ENCODE measurements at places on chromosomes 1 and 21.
A peak's percentile ranks its signal among the peaks of the same experiment; 100 is the strongest.

DNA sequence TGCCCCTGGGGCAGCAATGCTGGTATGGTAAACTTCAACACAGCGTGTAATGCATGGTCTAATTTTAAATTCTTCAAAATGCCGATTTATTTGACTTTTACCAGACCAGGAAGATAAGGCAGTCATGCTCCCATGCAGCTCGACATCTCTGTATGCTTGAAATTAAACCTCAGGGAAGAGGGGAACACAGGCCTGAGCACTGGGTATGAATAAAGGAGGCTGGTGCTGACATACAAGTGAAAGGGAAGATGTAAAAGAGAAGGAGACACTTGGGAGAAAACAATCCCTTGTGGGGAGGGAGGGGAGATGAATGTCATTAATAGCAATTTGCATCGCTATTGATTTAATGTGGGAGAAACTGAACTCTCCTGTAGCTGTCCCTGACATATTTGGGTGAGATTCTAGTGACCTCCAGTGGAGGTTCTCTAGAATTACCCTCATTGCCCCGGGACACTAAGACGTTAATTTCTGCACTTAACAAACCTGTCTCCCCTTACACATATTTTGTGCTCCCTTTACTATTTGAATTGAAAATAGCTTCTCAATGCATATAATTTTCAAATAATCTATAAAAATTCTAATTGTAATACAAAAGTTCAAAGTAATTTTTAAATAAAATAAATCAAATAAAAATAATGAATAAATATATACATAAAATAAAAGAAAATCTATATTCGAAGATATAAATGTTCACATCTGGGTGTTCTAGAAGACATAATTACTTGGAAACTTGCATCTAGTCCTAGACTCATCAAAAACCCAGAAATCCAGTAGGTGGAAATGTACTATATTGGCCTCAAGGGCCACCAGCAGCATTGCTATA lies 283.1 kb downstream of the LMX1A start:
- DNase-seq = peak; percentile 7

DNA sequence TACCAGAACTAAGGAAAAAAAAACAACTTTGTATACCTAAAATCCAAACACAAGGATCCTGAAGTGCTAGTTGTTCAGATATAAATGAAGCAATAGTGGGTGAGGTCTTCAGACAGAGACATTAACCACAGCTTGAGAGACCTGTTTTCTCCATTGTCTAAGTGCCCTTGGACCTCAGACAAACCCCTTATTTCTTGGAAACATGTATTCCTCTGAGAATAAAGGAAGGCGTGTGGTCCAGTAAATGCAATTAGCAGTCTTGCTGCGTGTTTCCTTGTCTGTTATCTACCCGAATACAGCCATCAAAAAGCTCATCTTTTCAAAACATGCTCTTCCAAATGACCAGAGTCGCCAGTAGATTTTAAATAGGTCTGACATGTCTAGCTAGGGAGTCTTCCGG lies 291.1 kb upstream of the NFIA start:
- no peak for DNase-seq

- no peak for DNase-seq
These were observed 146.4 kb downstream of the LRIG2 start for GRCh38 chr1:113219377-113219776.

GRCh38 chr21:17758683-17759082 lies 60.5 kb downstream of the C21orf91 start:
- no peak for DNase-seq

GRCh38 chr1:15244813-15245212 lies 2.2 kb upstream of the FHAD1 start:
- DNase-seq = no peak

GRCh38 chr1:8155528-8156186 lies 129.5 kb upstream of the ERRFI1 start:
- DNase-seq = no peak

DNA sequence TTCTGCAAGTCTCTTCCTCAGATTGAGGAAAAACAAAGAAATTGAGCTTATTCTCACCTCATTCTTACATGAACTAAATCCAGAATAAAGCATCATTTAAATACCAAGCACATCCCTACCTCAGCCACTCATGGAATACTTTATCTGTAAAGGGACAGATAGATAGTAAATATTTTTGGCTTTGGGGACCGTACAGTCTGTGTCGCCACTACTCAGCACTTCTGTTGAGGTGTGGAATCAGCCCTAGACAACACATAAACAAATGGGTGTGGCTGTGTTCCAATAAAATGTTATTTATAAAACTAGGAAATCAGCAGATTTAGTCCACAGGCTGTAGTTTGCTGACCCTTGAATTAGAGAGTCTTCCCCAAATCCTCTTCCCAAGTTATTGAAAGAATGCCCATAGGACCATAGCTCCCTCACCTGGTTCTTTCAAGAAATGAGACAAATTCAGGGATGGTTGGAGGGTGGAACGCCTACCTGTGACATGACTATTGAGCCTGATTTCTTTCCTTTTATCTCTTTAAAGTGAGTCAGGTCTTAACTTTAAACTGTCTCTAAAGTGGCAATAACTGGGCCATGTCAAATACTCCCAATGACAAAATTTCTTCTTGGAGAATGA lies 878.5 kb downstream of the USP25 start:
- DNase-seq = no peak

- no peak for DNase-seq
These were observed 85.3 kb upstream of the GPR88 start for GRCh38 chr1:100452641-100453040.

- no peak for DNase-seq
These were observed 120.4 kb downstream of the SPATA46 start for GRCh38 chr1:162256287-162256686.

GRCh38 chr1:106061586-106062495 lies 994.6 kb upstream of the PRMT6 start:
- DNase-seq = no peak

- no peak for DNase-seq
These were observed 1.3 kb downstream of the SLC9C2 start for GRCh38 chr1:173601588-173601987.

GRCh38 chr1:177077734-177078499 lies 86.6 kb downstream of the ASTN1 start:
- no peak for DNase-seq

DNA sequence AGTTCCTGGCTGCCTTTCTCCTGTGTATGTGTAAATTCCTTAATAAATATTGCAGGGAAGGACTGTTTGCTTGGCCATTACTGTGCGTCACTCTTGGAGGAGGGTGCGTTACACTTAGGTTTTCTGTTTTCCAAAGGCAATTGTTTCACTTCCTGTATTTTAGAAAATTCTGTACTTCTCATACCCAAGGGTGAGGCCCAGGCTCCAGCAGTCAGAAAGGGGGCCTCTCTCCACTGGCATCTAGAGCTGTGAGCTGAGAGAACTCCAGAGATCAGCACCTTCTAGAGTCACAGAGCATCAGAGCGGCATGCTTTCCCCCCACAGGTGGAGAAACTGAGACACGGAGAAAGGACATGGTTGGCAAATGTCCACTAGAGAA lies 27.0 kb upstream of the ZFP69B start:
- DNase-seq = no peak

DNA sequence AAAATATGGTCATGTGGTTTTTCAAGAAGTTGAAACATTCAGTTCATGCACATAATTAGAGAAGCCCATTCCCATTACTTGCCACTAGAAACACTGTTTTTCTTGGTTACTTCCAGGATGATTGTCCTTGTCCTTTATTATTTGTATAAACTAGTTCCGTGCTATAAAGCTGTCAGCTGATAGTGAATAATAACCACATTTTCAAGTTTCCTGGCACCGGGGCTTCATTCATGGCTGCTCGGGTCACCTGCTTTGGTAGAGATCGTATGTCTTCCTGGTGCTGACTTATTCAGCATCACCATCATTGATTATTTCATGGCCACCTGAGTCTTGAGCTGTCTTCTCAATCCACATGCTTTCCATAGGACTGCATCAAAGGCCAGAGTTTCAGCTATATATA lies 62.9 kb upstream of the ZNF326 start:
- no peak for DNase-seq

- DNase-seq = no peak
These were observed 395.2 kb upstream of the LYPLAL1 start for GRCh38 chr1:218778257-218779126.

DNA sequence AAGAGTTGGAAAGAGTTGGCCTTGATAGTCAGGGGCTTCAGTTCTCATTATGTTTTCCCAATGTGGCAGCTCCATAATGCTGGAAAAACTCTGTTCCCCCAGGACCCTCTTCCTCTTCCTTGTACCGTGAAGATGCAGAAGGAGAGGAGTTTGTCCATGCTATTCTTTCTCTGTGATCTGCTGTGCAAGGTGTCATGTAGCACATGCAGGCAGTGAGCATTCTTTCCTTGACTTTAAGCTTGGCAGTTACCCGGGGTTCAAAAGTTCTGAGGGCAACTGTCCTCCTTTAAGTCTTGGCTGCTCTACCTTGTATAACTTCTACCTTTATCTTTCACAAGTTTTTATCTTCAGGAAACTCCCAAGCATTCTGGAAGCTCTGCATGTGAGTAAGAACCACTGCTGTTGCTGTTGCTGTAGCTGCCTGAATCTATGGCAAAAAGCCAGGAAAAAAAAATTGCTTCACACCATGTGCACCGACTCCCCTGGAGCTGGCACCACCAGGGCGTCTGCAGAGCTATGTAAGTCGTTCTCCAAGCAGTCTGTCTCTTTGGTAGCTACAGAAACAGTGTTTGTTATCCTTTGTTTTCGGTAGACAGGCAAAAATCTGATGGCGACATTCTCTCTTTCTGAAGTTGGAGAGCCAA lies 42.7 kb upstream of the SLC16A1 start:
- peak; percentile 60 for DNase-seq

DNA sequence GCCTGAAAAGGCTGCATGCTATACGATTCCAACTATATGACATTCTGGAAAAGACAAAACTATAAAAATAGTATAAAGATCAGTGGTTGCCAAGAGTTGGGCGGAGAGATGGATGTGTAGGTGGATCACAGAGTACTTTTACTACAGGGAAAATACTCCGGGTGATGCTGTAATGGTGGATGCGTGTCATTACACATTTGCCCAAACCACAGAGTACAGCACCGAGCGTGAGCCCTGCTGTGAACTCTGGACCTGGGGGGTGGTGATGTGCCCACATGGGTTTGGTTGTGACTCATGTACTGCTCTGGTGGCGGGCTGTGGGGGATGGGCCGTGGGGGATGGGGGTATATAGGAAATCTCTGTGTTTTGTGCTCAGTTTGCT lies 162.7 kb upstream of the COL6A1 start:
- no peak for DNase-seq

- DNase-seq = no peak
These were observed 107.2 kb downstream of the SIM2 start for GRCh38 chr21:36806103-36806502.

DNA sequence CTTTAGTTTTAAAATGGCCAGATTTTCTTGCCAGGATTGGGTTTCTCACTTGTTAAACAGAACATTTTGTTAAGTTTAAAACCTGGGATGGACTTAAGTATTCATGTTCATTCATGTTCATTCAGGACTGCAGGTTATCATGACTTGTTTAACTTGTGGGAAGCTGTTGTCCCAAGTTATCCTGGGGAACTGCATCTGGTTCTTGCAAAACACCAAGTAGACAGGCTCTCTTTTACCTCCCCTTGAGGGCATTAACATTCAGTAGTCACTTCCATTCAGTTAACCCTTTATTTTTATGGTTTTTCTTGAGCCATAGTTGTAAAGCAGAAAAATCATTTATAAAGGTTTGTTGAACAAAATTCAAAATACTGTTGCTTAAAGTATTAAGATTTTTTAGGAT lies 8.1 kb downstream of the SOD1 start:
- DNase-seq = no peak

GRCh38 chr1:171753685-171754352 lies 12.0 kb upstream of the VAMP4 start:
- DNase-seq = no peak

DNA sequence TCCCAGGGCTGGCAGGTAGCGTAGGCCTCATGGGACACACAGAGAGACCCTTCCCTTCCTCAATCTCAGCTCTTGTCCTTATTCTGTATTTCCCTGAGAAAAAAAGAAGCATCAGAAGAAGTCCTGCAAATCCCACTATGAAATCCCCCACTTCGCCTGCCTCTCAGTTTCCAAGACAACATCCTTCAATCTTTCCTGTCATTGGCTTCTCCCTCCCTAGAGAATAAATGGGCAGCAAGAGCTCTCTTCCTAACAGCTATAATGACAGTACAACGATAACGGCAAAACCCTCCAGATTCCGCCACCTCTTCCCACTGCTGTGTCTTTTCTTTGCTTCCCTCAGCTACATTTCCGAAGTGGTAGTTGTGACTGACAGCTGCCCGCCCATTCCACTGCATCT lies 41.6 kb upstream of the NTPCR start:
- no peak for DNase-seq

DNA sequence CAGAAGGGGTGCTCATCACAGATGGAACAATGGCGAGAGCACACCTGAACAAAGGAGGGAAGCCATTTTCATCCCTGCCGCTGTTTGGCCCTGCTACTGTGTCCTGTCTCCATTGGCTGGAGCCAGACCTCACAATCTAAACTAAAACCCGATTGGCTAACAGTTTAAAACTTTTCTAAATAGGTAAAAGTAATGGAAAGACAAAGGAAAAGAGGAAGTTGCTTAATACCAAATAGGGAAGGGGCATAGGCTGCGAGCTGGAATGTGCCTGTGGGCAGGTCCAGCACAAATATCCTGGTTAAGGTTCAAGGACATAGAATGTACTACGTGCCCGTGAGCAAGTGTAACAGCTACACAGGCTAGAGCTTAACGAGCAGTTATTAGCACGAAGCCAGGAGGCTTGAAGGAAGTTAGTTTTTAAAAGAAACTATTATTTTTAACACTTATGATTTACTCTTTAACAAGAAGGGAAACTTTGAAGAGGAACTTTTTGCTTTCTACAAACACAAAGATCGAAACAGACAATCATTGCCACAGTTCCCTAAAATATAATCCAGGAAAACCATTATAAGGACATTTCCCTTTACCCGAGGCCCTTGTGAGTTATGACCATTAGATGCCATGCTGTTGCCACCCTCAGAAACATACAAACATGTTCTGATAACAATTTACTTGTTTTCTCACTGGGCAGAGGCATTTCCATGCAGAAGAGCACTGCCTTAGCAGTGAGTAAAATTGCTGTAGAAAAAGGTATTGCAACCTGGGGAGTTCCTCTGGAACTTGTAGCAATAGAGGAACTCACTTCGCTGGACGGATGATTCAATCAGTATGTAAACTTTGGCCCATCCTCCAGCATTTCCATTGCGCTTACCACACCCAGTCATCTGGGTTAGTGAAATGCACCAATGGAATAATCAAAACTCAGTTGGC lies 4.8 kb upstream of the PTTG1IP start:
- DNase-seq = no peak

- no peak for DNase-seq
These were observed 35.6 kb upstream of the RNPC3 start for GRCh38 chr1:103489935-103490334.

Measured in pulmonary artery endothelial cell (primary cell).